ENCODE measurements at places on chromosomes 5 and 9.

- no peak for DNase-seq
These were observed 243.4 kb downstream of the SYK start for GRCh38 chr9:91045041-91045440.

DNA sequence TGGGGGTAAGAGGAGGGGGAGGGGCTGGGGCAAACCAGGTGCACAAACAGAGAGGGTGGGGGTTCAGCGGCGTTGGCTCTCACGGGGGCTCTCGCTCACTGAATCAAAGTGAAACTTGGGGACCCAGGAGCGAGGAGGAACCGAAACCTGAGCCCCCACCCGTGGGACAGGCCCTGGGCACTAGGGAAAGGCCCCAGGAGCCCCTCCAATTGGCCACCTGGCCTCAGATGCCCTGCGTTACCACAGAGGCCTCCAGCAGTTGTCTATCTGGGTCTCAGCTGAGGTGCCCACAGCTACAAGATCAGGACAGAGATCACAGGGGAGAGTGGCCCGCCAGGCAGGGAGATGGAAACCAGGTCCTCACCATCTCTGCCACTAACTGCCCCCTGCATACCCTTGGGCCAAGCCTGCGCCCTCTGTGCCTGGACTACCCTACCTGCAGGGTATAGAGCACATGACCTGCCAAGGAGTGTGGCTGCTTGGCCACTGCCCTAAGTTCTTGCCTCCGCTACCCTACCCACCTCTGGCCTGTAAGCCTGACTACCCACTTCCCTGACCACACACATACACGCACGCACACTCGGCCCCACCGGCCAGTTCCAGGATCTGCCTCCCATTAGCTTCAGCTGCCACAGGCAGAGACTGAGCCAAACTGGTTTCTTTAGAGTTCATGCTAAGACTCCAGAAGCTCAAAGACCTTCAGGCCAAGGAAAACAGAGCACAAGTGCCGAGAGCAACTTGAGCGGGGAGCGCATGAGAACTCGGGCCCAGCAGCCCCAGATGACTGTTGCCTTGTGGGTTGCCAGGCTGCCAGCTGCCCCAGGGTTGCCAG is 39.9 kb downstream of the PAX5 start:
- DNase-seq = no peak

GRCh38 chr5:111755942-111756381 is 1.0 kb downstream of the NREP start:
- peak; percentile 69 for DNase-seq

GRCh38 chr5:33854733-33855151 is 37.0 kb downstream of the ADAMTS12 start:
- DNase-seq = no peak

DNA sequence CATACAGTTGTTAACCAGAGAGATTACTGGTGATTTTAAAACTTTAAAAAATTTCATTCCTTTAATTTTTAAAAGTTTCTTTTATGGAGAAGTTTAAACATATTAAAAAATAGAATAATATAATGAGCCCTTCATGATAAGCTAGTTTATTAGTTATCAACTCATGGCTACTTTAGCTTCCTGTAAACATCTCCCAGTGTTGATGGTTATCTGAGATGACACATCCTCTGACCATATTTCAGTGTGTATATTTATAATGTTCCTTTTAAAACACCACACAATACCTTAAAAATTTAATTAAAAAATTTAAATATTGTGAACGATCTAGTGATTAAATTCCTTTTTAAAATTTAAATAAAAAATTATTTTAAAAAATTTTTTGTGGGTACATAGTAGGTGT is 74.1 kb downstream of the IPO11 start:
- DNase-seq = no peak

GRCh38 chr9:127919253-127919815 is 2.5 kb upstream of the ST6GALNAC4 start:
- DNase-seq = no peak

DNA sequence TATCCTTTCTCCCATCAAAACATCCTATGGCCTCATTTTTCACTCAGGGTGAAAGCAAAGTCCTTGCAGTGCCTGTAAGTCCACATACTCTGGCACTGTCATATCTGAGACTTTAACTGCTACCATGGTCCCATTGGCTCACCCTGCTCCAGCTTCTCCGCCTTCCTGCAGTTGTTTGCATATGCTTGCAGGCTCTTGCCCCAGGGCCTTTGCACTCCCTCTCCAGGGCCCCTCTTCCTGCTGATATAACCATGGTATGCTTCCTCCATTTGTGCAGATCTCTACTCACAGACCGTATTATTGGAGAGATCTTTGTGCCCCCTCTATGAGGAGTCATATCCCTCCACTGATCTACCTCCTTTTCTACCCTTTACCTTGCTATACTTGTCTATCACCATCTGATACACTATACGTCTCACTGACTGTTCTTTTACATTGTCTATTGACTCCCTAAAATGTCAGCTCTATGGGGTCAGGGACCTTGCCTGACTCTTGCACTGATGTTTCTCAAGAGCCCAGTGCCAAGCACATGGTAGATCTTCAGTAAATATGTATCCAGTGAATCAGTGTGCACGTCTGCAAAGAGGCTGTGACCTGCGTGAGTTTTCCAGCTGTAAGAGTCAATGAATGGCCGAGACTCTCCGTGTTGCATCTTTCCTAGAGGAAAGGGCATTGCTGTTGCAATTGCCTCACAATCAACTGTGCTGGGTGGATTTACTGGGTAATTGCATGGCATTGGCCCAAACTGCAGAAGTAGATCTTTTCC is 81.7 kb upstream of the CPEB4 start:
- DNase-seq = no peak

DNA sequence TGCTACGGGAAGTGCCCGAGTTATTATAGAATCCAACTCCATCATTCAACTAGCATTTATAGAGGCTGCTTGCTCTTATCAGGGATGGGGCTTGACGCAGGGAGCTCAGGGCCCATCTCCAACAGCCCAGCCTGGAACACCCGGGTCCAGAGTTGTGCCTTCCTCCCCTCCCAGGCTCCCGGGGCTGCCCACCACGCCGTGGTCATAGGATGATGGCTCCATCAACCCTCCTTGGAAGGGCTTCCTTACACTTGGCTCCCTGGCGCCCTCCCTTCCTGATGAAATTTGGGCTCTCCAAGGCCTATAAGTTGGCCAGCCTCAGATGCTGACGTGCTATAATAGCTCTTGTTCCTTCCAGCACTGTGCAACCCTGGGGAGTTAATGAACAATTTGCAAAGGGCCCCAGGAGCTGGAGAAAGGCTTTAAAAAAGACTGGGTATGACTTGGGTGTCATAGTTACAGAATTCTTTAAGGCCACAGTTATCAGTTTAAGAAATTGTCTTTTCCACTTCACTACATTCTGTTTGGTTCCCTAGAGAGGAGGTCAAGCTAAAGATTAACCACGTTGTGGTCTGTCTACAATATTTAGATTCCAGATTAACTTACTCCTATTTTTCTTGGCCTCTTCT is 42.5 kb upstream of the GADD45G start:
- DNase-seq = no peak

GRCh38 chr5:116663081-116663480 is 88.5 kb upstream of the SEMA6A start:
- no peak for DNase-seq

GRCh38 chr5:88660264-88660946 is 222.6 kb downstream of the MEF2C start:
- DNase-seq = no peak

- DNase-seq = peak; percentile 54
These were observed 29.3 kb downstream of the PTPA start for GRCh38 chr9:129140397-129141065.

GRCh38 chr9:880725-881124 is 39.2 kb downstream of the DMRT1 start:
- DNase-seq = no peak

DNA sequence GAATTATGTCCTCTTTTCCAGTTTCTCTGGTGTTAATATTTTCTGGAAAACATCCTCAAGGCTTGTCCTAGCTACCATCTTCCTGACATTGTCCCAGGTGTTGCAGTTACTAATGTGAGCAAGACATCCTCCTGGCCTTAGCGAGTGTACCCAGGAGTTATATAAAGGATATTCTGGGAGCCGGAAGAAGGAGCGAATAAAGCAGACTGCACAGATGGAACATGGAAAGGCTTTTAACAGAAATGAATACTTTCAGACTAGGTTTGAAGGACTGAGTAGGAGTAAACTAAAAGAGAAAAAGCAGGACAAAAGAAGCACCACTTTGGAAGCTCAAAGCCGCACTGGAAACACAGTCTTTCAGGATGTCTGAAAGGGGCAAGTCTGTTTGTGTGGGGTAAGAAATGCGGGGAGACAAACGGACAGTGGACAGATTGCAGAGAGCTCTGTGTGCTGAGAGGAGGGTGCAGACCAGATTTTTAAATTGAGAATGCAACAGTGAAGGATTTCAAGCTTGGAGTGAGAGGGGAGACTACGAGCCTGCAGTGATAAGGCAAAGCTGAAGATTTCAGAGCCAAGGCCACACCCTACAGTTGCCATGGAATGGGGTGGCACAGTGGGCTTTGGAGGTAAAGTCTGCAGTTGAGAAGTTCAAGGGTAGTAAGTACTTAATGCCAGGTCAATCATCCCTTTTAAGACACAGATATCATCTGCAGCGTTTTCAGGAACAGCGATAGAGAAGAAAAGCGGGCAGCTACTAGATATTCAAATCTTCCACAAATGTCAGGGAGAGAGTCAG is 94.1 kb upstream of the TAF11L2 start:
- DNase-seq = no peak

- no peak for DNase-seq
These were observed 228.0 kb downstream of the DCP2 start for GRCh38 chr5:113204525-113205161.
